ENCODE measurements at places on chromosomes 4 and X.

DNA sequence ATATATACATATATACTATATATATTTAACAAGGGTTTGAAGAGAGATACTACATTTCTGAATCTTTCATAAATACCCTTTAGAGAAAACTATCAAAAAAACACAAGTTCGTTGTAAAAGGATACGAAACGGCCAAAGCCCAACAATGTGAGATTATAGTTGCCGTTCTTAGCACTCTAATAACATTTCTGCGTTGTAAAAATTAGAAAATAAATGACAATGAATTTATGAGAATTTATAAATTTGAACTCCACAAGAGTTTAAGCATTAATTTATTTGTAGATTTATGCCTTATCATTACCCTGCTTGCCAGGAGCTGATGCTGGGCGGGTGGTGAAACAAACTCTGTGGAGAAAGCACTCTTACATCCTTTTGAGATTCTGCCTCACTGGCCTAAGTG is 1.1 kb downstream of the WDR17 start:
- no peak for DNase-seq

- DNase-seq = no peak
Measured at GRCh38 chr4:118390121-118390520, 37.3 kb upstream of the PRSS12 start.

DNA sequence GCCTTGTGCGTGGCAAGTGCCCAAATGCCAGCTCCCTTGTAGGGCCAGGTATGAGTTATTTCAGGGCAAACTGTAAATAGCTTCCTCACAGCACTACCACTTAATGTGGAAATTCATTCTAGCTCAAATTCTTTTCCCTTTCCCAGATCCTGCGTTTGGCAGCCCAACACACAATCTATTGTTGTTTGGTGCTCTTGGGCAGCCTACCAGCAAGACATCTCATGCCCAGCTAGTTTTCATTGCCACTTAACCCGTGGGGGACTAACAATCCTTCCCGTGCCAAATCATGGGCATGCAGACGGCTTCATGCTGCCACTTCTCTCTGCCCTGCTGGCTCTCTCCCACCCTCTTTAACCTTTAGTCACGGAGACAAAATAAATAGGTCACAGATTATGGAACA is 454.2 kb downstream of the GRIA2 start:
- no peak for DNase-seq

- no peak for DNase-seq
Measured at GRCh38 chr4:991451-992296, 1.5 kb downstream of the SLC26A1 start.

- DNase-seq = no peak
Measured at GRCh38 chrX:103554687-103555424, 30.5 kb upstream of the TCEAL4 start.

GRCh38 chr4:164771088-164771487 is 17.2 kb downstream of the SMIM31 start:
- no peak for DNase-seq

DNA sequence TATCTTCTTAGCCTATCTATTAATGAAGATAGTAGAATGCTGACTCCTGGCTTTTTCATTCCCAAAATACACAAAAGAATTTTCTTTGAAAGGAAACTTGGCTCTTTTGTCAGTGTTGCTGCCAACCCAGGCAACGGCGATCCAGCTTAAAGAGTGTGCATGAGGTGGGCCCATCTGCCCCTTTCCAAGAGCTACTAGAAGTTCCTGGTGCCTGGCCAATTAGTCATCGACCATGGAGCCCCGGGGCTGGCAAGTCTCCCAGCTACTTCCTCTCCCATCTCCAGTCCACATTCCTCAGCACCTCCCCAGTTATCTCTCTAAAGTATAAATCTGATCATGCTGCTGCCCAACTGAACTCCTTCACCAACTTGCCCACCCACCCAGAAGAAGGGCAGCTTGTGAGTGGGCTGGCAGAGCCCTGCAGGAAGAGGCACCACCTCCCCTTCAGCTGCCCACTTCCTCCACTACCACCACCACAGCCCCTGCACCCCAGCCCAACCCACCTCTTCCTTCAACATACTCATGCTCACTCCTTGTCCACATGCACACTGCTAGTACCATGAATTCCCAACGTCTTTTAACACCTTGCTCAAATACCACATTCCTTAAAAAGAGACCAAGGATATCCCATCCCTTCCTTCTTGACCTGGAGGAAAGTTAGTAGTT is 158.2 kb upstream of the MAP3K15 start:
- DNase-seq = peak; percentile 91

- no peak for DNase-seq
Measured at GRCh38 chr4:40471923-40472322, 136.8 kb downstream of the CHRNA9 start.

All from NCI-H226 (cell line).